ENCODE measurements at places on chromosomes 4 and X. TPM values are rescaled to one million over a fixed set of nuclear protein-coding genes. Genes with fewer than 3 reads are reported as not detected.

The MSX1 gene
- not detected for total RNA-seq

The CENPVL2 gene
- total RNA-seq = not detected

The CORIN gene
- total RNA-seq = 0.26 TPM

The IGSF1 gene
- not detected for total RNA-seq

The USP9X gene
- total RNA-seq = 69.1 TPM

The XK gene
- total RNA-seq = 11.3 TPM

The PORCN gene
- total RNA-seq = 18.0 TPM

The SSX3 gene
- not detected for total RNA-seq

The MAGEB10 gene
- not detected for total RNA-seq

The SULT1B1 gene
- total RNA-seq = 4.3 TPM

The SRPX2 gene
- total RNA-seq = not detected

The TRO gene
- 0.39 TPM for total RNA-seq

The TLR1 gene
- 16.6 TPM for total RNA-seq

The CXCR3 gene
- total RNA-seq = 3.1 TPM

The APLN gene
- total RNA-seq = not detected

The PCDH18 gene
- total RNA-seq = not detected

The STBD1 gene
- total RNA-seq = 0.16 TPM

The STPG2 gene
- 0.17 TPM for total RNA-seq

The CLNK gene
- total RNA-seq = 0.39 TPM

The PPEF2 gene
- total RNA-seq = 0.15 TPM

All from T-helper 17 cell (primary cell).